Stimulated activated CD8-positive, alpha-beta memory T cell treated with anti-CD3 and anti-CD28 coated beads, Interleukin-15, amount 100 ng/mL, for 4 hours (primary cell): ENCODE measurements at places on chromosomes 7 and 10.

DNA sequence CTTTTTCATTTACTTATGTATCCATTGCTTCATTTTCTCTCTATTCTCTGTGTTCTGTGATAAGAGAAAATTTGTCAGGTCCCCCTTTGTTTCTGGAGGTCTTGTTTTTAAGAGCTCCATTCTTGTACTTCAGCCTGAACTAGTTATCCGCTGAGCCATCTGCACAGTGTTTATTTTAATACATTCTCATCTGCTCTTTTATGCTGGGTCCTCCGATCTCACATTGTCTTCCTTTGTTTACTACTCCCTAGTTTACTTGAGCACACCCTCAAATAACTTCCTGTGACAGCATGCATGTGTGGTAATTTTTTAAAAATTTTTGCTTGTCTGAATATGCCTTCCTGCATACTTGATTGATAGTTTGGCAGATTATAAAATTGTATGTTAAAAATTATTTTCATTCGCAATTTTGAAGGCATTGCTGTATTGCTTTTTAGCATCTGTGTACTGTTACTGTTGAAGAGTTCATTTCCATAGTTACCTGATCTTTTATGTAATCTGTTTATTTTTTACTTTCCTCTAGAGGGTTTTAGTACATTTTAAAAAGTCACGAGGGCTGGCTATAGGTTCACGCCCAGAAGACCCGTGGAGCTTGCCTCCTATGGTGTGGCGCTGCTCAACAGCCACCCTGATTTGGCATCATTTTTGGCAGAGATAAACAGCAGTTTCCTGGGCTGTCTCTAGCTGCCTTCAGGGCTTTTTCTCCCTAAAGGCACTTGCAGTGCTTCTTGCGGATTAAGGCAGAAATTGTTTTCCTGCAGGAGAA, 31.9 kb downstream of the RSBN1L start:
- no peak for DNase-seq

- no peak for DNase-seq
Measured at GRCh38 chr10:14574291-14574690, 200.4 kb downstream of the FAM107B start.

DNA sequence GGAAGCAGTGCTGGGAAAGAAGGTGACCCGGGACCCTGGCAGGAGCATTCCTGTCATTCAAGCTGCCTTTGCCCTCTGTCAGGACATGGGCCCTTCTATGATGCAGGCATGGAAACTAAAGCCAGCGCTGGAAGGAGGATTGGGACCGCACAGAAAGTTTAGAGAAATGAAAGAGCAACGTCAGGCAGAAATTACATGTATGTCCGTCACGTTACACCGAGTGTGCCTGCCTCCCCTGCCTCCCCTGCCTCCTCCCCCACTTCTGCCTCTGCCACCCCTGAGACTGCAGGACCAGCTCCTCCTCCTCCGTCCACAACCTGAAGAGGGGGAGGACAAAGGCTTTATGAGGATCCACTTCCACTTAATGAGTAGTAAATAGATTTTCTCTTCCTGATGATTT, 13.9 kb upstream of the PWWP2B start:
- no peak for DNase-seq

DNA sequence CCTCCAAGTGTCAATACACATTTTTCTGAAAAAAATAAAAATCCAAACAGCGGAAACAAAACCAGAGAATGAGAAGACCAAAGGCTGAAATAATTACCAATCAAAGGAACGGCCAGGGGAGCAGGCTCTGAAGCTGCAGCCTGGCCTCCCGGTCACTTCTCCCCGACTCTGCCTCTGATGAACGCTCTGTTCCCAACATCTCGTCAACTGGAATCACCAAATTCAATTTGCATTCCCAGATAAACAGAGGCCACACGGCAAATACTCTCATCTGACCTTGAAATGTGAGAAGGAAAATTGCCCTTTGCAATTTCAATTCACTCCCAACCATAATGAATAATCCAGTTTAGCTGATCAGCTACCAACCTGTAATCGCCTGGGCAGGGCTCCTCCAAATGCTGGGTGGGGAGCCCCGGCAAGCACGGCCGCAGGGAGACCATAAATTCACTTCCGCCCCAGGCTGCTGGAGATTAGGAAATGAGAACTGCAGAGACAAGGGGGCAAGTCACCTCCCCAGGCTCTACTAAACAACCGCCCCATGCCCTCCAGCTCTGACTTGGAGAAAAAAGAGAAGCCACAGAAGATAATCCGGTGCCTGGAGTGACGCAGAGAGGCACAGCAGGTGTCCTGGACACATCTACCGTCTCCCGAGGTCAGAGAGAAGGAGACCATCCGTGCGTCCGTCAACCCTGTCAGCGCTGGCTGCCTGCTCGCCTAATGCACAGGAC, 153.2 kb downstream of the MAD1L1 start:
- no peak for DNase-seq

DNA sequence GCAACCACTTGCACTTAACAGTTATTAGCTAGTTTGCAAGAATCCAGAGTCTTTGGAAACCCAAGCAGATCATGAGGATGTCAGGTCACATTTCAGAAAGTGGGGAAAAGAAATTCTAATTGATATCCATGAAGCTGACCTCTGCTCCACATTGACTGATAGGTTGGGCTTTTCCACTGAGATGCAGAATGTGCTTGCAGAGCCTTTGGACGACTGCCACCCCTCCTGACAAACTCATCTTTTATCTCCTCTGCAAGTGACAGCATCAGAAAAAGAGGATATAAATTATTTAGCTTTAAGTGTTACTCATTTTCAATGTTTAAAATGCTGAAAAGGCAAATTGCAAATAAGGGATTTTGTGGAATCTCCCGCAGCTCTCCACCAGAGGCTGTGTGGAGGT, 75.3 kb downstream of the C10orf90 start:
- no peak for DNase-seq

DNA sequence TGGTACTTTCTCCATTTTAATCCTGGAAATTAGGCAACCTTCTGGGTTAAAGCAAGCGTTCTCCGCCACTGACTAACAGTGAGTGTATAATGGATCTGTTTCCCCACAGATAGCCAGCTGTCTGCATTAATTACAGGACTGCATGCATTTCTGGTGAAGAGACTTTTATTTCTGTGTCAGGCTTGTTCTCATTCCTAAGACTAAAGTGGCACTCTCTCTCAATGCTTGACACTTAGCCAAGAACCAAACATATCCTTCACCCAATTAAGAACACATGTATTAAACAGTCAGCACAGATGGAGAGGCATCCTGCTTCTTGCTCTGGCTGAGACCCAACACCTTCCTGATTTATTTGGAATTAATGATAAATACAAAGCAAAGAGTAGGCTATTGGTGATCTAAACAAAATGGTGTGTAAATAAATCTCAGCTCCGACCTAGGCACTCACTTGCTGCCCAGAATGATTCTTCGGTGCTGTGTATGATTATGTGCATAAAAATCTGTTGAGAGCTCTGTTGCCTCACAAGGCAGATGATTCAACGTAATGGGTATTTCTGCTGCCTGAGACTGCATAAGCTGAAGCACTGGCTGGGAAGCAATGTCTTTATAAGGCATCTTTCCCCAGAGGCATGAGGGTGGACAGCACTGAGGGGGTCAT, 16.8 kb downstream of the CALU start:
- no peak for DNase-seq

DNA sequence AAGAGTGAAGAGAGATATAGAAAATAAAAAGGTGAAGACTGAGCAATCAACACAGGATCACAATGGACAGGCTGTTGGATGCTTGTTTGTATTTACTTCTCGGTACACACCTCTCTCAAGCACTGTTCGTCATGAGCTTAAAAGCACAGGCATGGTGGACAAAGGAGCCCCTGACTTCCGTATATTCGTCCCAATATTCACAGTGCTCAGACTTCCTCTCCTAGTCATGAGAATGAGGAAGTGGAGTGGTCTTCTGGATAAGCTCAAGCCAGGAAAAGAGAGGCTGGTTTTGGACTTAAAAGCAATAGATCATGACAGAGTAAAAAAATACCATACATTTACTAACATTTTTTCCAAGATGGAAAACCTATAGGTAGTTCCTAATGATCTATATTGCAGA, 172.5 kb downstream of the SORCS1 start:
- DNase-seq: no peak

- DNase-seq: no peak
Measured at GRCh38 chr7:134941952-134942351, 44.4 kb upstream of the AGBL3 start.

DNA sequence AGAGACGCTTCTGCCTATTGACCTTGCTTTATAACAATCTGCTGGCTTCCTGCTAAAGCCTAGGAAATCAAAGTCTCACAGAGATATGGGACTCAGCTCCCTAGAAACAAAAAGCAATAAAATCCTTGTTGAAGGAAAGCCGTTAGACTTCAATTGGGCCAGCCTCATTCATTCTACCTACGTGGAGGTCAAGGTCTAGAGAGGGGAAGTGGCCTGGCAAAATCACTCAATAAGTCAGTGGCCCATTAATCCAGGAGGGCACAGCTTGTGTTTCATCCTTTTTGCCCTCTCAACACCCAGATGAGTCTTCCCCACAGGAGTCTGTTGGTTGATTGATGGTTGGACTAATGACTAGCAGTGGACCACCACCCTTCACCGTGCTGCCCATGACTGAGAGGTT, 40.5 kb upstream of the ACSL5 start:
- DNase-seq: no peak

DNA sequence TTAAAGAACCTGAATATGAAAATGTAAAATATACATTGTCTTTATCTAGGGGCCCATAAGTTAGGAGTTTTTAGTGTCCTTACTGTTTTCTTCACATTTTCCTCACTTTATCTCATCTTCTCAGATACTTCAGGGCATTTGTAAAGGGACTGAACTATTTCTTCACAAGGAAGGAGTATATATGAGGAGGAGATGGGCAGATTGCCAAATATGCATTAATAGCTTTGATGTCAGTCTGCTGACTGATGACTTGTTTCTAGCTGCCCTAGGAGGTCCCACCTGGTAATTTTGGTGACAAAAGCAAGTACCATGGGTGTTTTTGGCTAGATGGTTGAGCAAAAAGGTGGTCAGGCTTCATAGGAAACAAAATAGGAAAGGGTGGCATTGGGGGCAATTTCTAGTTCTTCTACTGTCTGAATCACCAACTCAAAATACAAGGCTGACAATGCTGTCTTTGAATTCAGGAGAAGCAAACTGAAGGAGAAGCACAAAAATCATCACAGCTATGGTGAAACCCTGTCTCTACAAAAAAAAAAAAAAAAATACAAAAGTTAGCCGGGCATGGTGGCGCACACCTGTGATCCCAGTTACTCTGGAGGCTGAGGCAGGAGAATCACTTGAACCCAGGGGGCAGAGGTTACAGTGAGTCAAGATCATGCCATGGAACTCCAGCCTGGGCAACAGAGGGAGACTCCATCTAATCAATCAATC, 10.4 kb upstream of the STRIP2 start:
- no peak for DNase-seq
